GM20000 (cell line): ENCODE measurements at places on chromosomes 12 and 14.

- DNase-seq: no peak
Measured at GRCh38 chr12:108666401-108666881, 32.7 kb upstream of the SELPLG start.

GRCh38 chr12:130449291-130449690 lies 111.6 kb downstream of the PIWIL1 start:
- DNase-seq: no peak

DNA sequence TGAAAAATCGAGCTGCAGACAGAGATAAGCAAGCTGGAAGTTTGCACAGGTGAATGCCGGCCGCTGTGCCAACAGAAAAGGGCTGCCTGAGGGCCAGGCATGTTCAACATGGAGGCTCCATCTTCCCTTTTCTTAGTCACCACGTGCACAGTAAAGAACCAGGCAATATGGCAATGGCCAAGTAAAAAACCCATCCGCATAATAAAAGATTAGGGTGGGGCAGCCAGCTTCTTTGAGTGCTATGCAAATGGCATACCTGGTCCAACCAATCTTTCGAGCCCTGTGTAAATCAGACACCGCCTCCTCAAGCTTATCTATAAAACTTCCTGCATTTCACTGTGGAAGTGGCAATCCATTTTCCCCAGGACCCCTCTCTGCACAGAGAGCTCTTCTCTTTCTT lies 16.7 kb downstream of the PNP start:
- no peak for DNase-seq

- no peak for DNase-seq
Measured at GRCh38 chr12:49015196-49015595, 3.4 kb downstream of the PRKAG1 start.

DNA sequence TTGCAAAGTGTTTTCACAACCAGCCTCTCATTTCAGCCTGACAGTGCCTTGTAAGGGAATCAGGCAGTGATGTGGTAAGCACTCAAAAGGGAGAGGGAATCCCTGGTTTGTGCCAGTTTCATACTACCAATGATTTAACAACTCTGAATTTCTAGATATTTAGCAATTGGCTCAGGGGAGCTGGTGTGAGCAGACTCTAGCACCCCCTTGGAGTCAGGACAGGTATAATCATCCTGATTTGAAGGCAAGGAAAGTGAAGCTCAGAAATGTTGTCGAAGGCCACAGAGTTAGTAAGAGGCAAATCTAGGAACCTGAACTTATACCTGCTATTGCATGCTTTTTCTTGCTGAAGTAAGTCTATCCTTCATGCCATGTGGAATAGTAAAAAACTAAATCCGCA lies 63.1 kb upstream of the DACT1 start:
- DNase-seq: no peak

DNA sequence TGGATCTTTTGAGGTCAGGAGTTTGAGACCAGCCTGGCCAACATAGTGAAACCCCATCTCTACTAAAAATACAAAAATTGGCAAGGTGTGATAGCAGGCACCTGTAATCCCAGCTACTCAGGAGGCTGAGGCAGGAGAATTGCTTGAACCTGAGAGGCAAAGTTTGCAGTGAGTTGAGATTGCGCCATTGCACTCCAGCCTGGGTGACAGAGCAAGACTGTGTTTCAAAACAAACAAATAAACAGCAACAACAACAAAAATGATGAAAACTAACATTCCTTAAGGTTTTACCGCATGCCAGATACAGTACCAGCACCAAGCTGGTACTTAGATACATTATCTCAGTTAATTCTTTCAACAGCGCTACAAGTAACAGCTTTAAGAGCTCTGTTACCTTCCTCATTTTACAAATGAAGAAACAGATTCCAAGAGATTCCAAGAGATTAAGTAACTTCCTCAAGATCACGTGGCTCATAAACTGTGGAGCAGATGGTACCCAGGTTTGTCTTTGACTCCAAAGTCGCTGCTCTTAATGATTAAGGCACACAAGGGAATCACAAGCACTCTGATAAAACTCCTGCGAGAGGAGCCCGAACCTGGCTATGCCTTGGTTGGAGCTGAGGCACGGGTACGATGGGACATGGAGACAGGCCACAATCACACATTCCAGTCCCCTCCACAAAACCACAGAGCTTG lies 17.7 kb upstream of the PLEK2 start:
- DNase-seq: no peak

DNA sequence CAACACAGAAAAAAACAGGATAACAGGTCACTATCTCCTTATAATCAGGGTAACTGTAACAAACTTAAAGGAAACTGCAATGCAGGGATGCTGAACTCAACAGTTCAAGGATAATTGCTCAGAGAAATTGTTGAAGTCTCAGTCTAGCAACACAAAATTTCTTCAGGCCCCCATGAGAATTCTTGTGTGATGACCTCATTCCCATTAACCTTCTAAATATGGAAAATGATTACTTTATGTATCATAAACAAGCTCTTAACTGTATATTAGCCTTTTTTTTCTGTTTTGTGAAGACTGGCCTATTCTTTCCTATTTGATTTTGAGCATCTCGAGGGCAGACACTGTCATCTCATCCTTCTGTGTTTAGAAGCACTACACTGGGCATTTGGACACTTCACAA lies 47.1 kb downstream of the IGF1 start:
- no peak for DNase-seq

- DNase-seq: no peak
Measured at GRCh38 chr12:16037533-16037932, 126.4 kb downstream of the DERA start.

- no peak for DNase-seq
Measured at GRCh38 chr12:44389896-44390295, 486.2 kb downstream of the NELL2 start.

DNA sequence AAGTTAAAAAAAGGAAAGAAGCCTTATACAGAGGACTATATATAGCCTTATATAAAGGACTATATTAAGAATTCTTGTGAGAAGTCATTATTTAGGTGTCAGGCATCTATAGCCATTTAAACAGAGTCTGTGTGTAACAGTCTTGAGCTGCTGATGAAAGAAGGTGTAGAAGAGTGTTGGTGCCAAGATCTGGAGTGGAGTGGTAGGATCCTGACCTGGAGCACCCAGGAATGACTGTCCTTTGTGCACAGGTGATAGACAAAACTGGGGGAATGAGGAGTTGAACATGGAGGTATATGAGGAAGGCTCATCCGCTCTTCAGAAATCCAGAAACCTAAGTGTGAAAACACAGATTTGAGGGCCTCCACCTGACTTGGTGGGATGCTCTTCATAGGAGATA lies 747.3 kb downstream of the NRXN3 start:
- DNase-seq: no peak

GRCh38 chr12:99393763-99394162 lies 253.8 kb upstream of the GARIN6 start:
- no peak for DNase-seq

DNA sequence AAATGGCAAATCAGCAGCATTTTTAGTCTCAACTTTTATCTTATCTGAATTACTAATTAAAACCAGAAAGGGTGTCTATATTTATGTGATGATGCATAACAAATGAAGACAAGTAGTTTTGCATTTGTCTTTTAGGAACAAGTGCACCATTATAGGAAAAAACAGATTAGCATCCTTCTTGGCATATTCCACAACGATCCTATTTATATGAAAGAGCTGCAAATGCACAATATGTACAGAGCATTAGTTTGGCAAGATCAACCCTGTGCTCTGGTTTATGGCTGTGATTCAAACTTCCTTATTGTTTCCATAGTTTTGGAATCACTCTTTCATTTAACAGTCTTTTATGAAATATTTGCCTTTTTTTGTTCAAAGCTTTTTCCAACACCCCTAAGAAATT lies 486.8 kb downstream of the KCNH5 start:
- no peak for DNase-seq

- no peak for DNase-seq
Measured at GRCh38 chr14:35682802-35683201, 126.3 kb downstream of the RALGAPA1 start.

- no peak for DNase-seq
Measured at GRCh38 chr12:112617153-112617505, 174.4 kb upstream of the RPH3A start.

DNA sequence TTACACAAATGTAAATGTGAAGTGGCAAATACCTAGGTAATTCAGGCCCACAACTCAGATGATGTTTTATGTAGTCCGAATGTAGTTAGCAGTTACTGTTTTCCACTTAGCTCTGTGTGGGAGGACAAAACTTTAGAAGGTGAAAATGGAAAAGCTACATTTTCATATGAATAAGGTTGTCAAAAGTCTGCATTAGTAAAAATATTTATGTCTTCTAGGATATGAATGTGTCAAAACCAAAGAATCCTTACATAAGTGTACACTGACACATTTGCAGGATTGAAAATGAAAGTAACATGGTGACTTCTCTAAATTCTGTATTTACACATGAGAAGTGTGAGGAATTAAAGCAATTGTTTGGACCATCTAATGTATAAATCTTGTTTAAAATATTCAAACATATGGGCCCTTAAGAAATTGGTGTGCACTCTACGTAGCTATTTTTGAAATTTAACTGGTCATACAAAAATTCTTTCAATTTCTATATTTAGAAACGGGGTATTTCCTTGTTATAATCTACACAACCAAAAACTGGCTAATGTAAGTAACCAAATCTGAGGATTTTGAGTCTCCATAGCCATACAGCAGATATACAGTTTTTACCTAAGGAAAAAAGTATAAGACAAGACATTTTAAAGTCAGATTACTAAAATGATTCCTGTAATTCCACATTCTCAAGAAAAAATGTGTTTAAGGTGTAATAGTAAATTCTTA lies 5.4 kb downstream of the CDKN1B start:
- DNase-seq: peak; percentile 42

DNA sequence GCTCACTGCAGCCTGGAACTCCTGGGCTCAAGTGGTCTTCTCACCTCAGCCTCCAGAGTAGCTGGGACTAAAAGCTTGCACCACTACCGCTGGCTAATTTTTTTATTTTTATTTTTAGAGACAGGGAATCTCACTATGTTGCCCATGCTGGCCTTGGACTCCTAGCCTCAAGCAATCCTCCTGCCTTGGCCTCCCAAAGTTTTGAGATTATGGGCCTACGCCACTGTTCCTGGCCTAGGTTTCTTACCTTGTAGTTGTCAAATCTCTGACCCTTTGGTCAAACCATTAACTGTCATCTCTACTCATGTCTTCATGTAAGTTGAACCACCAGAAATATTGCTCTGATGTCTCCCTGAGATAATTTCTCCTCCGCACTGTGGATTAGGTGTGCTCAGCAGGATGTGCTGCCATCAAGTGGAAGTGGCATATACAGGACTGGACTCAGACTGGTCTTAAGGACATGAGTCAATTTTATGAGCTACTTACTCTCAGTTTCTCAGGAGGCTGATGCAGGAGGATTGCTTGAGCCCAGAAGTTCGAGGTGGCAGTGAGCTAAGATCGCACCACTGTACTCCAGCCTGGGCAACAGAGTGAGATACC lies 28.5 kb downstream of the ACTR6 start:
- DNase-seq: no peak

GRCh38 chr14:99058542-99058941 lies 213.5 kb downstream of the BCL11B start:
- no peak for DNase-seq

DNA sequence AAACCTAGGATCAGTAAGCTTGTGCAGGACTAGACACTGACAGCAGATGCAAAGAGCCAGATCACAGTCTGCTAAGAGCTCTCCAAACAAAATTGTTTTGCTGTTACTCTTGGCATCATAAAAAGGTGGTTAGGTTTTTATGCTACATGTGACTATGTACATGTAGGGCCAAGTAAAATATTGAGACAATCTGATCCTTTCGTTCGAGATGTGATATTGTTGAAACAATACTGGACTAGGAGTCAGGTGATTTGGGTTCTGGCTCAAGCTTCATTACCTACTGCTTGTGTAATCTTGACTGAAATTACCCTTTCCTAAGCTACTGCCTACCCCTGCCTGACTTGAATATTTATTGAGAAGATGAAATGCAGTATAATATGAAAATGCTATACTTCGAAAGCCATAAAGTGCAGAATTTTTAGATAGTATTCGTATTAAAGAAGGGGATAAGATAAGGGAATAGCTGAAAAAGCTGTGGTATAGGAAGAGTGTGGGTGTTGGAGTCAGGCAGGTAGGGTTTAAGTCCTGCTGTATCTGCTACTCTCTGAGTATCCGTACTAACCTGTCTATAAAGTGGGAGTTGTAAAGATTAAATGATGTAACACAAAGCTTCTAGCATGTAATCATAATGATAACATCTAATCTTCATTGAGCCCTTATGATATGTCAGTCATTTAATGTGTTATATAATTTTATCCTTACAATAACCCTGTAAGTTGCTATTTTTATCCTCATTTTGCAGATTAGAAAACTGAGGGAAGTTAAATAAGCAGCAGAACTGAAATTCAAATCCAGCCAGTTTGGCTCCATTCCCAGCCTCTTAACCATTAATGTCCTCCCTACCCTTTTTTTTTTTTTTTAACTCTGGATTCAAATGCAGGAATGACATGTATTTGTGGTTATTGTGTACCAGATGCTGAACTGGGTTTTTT lies 38.6 kb upstream of the ATF1 start:
- no peak for DNase-seq

- DNase-seq: no peak
Measured at GRCh38 chr12:129002427-129002826, 149.1 kb downstream of the GLT1D1 start.

DNA sequence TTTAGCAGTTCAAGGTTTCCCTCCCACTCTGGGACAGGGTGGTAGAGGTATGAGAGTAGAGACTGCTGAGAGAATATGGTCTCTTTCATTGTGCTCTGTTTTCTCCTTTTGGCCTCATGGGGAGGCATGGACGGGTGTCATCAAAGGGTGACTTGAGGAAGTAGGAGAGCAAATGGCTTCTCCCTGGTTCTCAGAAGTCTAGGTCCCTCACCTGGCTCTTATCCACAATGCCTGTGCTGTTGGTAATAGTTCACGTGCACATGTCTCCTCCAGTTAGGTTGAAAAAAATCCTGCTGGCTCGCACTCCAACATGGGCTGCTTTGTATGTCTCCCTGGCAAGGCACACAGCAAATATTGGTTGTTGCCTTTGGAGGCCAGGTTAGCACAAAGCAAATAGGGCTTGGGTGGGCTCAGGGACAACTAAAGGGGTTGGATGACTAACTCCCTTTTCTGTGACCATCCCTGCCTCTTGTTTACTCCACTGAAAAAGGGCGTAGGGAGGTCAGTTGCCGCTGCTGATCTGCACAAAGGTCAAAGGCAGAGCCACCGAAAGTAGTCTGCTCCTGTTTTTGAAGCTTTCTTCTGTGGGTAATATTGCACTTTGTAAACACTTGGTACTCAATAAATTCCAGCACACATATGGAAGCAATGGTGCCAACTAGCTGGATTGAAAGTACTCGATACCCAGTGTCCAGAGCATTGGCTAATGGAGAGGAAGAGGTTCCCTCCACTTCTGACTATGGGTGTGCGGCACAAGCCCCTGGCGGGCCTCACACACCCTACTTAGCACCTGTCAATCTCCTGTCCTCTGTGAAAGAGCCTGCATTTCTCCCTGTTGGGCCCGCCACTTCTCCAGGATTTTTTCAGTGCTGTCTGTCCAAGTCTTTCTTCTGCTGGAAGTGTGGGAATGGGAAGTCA lies 121.8 kb downstream of the SLC38A6 start:
- no peak for DNase-seq
